ENCODE measurements at places on chromosomes 5 and 9.

DNA sequence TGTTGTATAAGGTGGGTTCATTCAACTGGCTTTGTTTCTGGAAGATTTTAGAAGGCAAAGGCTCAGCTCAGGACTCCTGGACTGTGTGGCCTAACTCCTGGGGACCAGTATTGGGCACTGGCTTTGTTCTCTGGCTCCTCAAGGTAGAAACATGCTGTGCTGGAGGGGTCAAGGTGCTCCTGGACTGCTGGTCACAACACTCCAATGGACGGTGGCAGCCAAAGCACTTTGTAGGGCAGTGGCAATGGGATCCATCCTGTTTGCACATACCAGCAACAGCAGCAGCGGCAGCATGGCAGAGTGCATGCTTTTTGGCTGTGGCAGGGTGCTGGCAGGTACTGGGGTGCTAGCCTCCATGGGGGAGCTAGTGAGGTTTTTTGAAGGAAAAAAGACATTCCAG lies 65.3 kb downstream of the SLCO6A1 start:
- DNase-seq, result no peak

GRCh38 chr5:72226950-72227349 lies 93.1 kb downstream of the MRPS27 start:
- DNase-seq, result no peak

- no peak for DNase-seq
These were observed 36.5 kb upstream of the NTNG2 start for GRCh38 chr9:132125361-132125760.

GRCh38 chr5:173881811-173882575 lies 6.2 kb upstream of the CPEB4 start:
- no peak for DNase-seq

DNA sequence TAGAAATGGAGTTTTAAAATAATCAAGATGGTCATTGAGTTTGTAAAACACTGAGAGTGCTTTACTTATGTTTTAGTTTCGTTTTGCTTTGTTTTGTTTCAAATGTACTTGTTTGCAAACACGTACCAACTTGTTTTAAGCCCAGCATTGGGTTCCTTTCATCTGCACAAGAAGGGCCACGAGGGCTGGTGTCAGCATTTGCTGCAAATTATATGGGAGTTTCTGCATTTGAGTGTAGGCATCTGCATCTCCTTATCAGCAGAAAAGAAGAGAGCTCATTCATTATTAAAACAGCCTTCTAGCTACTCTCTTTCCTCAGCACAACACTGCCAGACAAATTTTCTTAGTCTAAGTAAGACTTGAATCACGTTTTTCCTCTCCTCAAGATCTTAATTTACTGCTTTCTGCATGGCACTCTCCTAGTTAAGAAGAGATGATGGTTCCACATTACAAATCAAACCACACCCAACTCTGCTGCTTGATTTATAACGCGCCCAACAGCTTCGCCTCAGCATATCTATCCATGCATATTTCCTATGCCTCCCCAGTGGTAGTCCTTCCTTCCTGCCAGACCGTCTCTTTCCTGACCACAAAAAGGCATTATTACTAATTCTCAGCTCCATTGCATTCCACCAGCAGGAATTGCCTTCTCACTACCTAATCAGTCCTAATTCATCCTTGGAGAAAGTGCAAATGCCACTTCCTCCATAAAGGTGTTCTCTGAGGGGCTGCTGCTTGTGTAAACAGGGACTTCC lies 95.2 kb upstream of the CAST start:
- DNase-seq, result no peak

DNA sequence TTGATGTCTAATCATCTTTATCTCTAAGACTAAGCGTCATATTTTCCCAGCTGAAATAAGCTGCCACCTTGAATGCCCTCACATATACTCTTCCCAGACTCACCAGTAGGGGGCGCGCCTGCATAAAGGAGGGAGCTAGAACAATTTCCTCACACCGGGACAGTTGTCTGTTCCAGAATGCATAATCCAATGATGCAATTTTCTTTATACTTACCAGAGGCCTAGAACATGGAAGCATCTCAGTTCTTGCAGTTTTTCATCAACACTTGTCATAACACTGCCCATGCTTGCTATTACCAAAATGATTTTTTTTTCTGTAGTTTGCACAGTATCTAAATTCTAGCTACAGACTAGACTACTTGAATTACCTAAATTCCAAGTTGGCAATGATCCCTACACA lies 203.9 kb downstream of the FRMD3 start:
- DNase-seq, result peak; percentile 37

DNA sequence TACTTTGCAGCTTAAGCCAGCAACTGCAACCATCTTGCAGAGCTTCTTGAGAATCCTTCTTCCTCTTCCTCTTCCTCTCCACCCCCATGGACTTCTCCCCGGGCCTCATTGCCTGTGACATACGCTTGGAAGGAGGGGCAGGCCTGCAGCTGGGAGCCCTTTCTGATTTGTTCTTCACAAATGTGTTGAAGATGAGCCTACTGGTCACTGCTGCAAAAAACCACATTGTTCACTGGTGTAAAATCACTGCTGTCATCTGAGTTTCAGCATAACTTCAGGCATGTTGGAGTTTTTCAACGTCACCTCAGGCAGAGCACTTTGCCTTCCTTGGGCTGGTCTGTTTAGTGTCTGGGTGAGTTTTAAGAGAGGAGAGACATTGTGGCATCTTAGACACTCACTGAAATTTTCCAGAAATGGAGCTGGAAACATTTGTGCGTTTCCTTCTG lies 7.9 kb downstream of the TJP2 start:
- no peak for DNase-seq

DNA sequence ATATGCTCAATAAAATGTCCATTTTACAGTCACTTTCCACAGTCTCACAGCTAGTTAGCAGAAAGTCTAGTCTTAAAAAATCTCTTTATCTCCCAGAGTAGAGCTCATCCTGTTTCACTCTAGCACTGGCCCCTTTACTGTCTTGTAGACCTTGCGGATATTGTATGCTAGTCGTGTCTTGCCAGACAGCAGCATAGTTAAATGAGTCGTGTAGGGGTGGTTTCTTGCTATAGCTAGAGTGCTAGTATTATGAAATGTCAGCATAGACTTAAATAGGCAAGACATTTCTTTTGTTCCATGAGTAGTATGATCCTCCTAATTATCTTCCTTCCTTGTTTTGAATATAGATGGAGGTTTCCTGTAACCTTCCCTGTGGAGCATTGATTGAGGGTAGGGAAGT lies 77.4 kb downstream of the C7 start:
- no peak for DNase-seq

DNA sequence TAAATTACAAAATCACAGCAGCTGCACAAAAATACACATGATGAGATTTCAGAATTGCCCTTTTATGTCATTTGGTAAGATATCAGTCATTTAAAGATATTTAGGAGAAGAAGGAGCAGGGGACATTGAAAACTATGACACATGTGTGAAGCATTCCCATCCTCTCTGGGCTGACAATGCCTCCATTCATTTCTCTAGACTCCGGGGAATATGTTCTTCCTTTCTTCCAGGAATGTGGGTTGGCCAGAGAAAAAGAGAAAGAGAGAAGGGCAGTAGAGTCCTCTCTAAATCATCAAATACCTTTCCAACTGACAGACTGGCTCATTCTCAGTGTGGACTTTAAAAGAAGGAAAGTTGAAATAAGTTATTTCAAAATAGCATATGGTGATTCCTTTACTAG lies 205.6 kb upstream of the ADAMTSL1 start:
- DNase-seq, result no peak

- no peak for DNase-seq
These were observed 74.5 kb downstream of the CFAP90 start for GRCh38 chr5:7776442-7776841.

DNA sequence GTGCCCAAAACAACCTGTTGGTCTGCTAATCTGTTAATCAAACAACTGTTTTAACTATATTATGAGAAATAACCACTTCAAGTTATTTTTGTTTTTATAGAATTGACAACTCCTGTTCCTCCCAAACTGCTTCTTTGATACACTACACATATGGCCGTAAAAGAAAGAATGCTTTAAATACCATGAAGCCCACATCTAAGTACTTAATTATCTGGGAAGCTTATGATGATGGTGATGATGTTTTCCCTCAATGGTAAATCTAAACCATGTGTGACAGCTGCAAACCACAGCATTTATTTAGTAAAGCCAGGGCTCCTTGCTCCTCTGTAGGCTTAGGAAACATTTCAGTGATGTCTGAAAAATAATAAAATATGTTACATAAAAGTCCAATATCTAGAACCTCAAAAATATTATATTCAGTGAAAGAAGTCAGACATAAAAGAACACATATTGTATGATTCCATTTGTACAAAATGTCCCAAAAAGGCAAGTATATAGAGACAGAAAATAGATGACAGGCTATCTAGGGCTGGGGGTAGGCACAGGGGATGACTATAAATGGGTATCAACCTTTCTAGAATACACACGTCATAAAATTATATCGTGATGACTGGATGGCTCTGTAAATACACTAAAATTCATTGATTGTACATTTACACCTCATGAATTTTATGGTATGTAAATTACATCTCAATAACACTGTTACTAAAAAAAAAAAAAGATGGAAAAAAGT lies 154.1 kb downstream of the EFNA5 start:
- no peak for DNase-seq

GRCh38 chr9:134652291-134653225 lies 11.0 kb downstream of the COL5A1 start:
- no peak for DNase-seq

DNA sequence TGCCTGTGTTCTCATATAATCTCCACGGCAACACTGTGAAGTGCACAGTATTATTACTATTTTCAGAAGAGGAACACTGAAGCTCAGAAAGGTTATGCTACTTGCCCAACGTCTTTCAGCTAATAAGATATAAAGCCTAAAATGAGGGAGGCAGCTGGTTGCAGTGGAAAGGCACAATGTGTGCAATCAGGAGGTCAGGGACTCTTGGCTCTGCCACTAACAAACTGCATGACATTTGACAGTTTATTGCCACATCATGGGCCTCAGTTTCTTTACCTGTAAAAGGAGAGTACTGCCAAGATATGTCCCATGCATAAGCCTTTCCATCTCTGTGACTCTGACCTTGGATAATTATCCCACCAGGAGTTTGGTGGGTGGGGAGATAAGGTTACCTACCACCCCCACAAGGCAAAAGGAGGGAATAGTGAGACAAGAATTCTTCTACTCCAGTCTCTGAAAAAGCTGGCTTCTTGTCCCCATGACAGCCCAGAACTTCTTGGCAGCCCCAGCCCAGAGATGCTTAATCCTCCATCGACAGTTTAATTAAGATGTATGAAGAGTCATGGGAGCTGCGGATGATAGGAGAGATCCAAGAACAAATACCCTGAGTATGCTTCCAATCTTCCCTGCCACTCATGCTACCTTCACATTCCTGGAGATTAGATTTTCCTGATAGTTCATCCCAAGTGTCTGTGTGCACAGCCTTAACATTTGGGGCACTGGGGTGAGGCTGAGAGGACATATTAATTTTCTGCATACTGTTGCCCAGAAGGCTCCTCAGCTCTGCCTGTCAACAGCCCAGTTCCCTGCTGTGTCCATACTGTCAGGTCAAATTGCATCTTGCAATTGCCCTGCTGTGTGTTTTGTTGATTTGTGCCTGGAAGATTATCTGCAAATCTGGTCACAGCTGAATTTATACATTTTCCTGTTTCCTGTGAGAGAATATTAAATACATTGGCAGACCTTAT lies 271.2 kb downstream of the FAM114A2 start:
- DNase-seq, result no peak

- no peak for DNase-seq
These were observed 15.5 kb upstream of the MGAT1 start for GRCh38 chr5:180817893-180818674.

DNA sequence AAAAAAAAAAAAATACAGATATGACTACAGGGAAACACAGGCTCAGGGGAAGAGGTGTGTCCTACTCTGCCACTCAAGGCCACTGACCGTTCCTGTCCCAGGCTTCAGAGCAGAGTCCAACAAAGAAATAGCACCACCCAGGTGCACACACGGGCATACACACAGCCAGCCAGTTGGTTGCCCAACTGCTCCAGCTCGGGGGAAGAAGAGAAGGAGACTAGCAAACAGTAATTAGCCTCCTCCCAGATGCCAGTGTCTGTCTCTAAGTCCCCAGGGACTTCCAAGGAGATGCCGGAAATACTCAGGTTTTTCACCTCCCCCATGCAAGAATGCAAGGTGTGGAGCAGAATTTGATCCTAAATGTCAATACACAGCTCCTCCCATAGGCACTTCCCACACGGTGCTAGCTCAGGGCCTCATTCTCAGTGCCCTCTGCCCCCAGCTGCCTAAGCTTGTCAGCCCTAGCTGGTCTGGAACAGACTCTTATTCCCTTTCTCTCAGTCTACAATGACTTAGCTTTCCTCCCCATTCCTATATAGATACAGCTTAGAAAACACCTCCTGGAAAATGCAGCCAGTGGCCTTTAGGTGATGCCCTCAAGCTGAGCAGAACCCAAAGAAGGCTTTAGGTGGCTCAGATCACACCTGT lies 1.7 kb downstream of the MYORG start:
- no peak for DNase-seq

- no peak for DNase-seq
These were observed 264.8 kb downstream of the CSNK1G3 start for GRCh38 chr5:123776761-123777160.

- no peak for DNase-seq
These were observed 54.2 kb upstream of the NOTCH1 start for GRCh38 chr9:136599811-136600660.

GRCh38 chr9:106920701-106921283 lies 57.8 kb downstream of the ZNF462 start:
- no peak for DNase-seq

DNA sequence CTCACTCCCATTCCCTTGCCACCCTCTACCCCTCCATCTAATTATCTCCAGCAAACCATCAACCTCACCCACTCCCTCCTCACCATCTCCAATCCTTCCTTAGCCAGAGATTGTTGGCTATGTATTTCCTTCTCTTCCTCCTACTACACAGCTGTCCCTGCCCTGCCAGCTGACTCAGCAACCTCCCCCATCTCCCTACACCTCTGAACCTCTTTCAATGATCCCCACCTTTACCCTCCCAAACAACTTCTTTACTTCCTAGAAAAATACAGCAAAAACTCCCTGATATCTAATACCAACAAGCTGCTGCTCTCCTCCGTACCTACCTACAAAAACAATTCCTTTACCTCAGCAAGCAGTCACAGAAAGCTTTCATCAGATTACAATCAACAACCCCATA lies 37.3 kb downstream of the SPTLC1 start:
- DNase-seq, result no peak

GRCh38 chr5:18745042-18745987 lies 1111.1 kb downstream of the TAF11L14 start:
- no peak for DNase-seq

- no peak for DNase-seq
These were observed 443.8 kb downstream of the ZSWIM6 start for GRCh38 chr5:61775901-61776300.

- DNase-seq, result no peak
These were observed 19.7 kb downstream of the MEGF9 start for GRCh38 chr9:120694559-120694958.

Data from stimulated activated CD4-positive, alpha-beta T cell treated with anti-CD3 and anti-CD28 coated beads, Interleukin-4, amount 100 ng/mL, for 4 hours (primary cell).